ENCODE measurements at places on chromosomes 1 and 21.

GRCh38 chr1:62161711-62162110 lies 32.9 kb upstream of the L1TD1 start:
- no peak for DNase-seq

GRCh38 chr1:232112076-232112475 lies 485.5 kb downstream of the DISC1 start:
- DNase-seq, result no peak

DNA sequence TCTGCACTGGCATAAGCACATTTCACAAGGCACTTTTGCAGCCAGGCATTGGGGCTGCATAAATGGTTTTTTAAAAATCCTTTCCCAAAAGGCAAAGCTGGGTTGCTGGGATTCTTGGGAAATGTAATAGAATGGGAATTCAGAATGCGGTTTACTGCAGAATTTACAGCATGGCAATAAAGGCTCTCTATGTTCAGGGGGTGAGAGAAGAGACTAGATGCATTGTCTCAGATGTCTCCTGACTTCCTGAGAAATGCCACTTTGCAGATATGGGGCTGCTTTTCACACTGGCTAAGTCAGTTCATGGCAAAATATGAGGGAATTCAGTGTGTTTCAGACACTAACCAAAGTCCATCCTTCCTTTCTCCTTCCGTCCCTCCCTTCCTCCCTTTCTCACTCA lies 13.5 kb downstream of the FCGR2B start:
- DNase-seq, result no peak

GRCh38 chr1:36506276-36506920 lies 23.7 kb upstream of the CSF3R start:
- no peak for DNase-seq

- no peak for DNase-seq
Observed at GRCh38 chr1:70855203-70855602, 192.4 kb downstream of the PTGER3 start.

DNA sequence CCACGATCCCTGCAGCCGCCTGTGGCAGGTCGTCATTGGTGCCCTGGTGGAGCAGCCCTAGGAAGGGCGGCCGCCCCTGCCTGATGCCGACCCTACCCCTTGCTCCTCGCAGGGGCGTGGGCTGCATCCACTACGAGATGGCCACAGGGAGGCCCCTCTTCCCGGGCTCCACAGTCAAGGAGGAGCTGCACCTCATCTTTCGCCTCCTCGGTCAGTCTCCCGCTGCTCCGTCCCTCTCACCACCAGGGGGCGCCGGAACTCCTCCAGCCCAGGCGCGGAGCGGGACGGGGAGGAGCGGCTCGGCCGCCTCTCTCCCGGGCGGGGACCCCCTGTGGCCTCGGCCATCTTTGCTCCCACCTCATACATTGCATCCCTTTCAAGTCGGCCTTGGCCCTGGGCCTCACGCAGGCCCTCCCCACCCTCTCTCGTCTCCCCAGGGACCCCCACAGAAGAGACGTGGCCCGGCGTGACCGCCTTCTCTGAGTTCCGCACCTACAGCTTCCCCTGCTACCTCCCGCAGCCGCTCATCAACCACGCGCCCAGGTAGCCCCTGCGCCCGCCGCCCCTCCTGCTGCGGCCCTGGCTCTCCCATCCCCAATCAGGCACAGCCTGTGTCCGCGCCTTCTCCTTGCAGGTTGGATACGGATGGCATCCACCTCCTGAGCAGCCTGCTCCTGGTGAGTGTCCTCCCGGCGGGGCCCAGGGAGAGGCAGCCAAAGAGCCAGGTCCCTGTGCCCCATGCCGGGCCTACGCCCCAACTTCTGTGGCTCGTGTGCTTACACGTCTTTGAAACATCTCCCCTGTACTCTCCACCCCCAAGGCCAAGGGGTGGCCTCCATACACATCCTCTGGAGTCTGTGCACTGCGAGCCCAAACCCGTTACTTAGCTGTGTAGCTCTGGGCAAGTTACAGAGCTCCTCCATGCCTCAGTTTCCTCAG lies 24.7 kb downstream of the CDK18 start:
- no peak for DNase-seq

DNA sequence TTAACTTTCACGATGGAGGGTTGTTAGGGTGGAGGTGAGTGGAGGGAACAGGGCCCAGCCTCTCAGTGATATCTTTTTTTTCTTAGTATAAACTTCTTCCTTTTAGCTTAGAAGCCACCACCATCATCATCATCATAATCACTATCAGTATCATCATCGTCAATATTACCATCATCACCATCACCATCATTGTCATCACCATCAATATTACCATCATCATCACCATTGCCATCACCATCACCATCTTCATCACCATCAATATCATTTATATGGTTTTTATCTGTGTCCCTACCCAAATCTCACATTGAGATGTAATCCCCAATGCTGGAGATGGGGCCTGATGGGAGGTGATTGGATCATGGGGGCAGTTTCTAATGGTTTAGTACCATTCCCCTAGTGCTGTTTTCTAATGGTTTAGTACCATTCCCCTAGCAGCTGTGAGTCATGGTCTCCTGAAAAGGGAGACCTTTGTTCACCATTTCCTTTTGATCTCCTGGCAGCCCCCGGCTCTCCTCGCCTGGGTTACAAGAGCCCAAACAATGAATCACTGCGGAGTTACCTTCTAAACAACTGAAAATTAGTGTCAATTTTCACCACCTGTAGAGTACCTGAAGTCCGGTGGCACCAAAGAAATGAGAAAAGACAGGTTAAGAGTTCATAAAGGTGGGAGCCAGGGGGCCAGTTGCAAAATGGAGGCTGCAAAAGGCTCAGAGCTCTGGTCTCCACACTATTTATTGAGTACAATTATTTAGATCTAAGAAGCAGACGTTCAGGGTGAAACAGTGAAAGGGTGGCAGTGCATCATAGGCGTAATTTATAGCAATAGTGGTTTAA lies 3.1 kb upstream of the PLA2G2E start:
- DNase-seq, result no peak

DNA sequence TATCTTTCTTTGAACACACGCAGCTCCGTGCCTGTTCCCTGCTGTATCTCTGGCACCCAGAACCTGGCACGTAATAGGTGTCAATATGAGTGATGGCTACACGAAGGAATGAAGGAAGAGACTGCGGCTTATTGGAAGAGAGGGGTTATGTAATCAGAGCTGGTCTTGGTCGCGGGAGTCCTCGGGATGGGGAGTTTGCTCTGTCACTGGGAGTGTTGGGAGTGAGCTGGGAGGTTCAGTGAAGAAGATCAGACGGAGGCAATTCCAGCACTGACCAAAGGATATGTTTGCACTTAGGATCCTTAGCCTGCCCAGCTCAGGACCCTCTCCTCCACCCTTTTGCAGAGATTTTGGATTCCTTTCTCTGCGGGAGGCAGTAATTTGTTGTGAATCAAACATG lies 709.1 kb downstream of the PTPRU start:
- no peak for DNase-seq

GRCh38 chr1:113283914-113284313 lies 106.4 kb upstream of the MAGI3 start:
- DNase-seq, result no peak

DNA sequence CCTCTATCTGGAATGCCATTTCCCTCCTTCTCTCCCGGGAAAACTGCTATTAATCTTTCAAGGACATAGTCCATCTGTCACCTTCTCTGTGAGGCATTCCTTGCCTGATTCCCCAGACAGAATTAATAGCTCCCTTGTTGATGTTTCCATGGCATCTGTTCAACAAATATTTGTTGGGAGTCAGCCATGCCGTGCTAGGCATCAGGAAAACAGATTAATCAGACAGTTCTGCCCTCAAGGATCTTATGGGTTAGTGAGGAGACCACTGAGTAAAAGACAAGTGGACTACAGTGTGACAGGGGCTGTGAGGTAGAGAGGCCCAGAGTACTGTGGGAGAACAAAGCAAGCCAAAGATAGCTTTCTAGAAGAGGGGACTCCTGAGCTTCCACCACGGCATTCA lies 11.4 kb upstream of the MAGOH start:
- DNase-seq, result no peak

DNA sequence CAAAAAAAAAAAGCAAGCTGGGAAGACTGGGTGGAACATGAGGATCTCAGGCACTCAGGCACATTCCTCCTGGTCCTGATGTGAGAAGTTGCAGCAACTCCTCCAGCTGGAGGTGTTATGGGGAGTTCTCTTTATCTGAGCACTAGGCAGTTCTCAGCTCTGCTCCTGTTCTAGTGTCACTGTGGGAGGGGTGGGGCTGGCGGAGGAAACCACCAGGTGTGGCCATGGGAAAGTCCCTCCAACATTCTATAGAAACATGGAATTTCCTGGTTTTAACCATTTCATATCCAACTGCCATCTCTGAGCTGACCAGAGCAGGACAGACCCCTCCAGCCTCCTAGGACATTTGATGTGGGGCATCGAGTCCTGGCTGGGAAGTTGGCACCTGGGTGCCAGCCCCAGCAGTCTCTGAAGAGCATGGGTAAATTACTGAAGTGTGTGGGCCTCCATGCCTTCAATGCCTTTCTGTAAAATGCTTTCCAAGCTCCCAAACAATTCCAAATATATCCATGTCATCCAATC lies 804 bp upstream of the IKBKE start:
- no peak for DNase-seq

- DNase-seq, result peak; percentile 24
Observed at GRCh38 chr1:54165146-54165545, 12.3 kb upstream of the CDCP2 start.

DNA sequence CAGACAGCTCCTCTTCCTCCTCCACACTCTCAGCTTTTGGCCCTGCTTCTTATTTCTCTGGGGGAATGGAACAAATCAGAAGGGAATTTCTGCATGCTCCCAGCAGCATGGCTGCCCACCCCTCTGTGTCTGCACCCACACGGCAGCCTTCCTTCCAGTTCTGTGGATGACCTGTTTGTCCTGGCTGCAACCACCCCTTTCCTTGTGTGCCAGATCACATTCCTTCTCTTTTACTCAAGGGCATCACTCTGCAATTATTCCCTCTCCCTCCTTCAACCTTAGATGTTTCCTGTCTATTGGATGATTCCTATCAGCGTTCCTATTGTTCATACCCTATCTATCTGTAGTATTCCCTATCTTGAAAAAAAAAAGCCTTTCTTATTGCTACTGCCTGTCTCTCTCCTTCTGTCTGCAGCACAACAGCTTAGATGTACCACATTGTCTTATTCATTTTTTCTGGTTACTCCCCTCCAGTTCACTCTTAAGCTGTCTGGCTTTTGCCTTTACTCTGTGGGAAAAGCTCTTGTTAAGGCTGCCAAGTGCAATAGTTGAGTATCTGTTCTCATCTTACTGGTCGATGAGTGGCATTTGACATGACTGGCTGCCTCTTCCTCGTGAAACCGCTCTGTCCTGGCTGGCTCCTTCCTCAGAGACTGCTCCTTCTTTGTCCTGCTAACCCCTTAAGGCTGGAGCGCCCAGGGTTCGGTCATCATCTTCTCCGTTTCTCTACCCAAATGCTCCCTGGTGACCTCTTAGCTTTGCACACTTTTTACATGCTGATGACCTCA lies 351.1 kb downstream of the CAMTA1 start:
- no peak for DNase-seq

DNA sequence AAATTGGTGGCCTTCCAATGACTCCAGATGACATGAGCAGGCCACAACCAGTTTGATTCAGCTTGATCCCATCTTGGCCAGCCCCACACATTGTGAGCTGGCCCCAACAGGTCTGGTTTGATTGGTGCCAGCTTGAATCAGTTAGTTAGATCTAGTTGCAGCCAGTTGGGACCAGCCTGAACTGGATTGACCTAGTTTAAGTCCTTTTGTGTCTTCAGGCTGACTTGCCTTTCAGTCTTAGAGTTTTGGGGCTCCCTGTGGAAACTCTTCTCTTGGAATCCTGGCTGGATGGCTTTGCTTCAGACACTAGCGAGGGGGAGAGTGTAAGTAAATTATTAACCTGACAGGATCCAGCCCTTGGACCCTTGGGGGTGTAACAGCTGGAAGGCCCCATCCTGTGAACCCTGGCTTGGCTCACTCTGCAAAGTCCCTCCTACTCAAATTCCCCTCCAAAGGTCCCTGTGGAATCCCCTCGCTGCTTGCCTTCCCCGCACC lies 36.2 kb upstream of the POU3F1 start:
- no peak for DNase-seq

- DNase-seq, result no peak
Observed at GRCh38 chr1:91499904-91500755, 521 bp upstream of the CDC7 start.

DNA sequence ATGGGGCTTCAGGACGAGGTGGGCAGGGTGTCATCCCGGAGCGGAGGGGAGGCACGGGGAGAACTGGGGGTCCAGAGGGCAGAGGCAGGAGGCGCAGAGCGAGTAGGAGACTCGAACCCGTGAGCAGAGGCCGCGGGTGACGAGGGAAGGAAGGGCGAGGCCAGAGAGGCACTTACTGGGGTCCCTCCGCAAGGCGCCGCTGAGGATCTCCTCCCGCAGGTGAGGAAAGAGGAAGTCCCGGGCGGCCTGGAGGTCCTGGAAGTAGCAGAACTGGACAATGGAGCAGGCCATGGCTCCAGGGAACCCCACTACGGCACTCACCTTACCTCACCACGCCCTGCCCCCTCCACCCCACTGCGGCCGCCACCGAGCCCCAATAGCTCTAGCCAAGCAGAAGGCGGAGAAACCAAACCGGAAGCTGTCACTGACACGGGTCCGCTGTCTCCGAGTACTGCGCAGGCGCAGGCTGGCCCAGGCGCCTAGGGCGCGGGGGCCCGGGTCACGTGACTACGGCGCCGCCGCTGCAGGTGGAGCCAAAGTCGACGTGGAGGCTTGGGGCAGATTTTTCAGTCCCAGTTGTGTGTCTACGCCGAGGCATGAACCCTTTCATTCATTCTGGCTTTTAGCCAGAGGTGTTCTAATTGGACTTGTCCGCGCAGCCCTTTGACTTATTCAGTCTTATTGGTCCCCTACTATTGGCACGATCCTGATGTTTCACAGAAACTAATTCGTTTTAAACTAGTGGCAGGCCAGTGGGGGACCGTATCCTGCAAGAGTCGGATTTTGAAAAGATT lies at the start of gene RAB3GAP2:
Gene RAB3GAP2, minus strand, starts transcription at position 407 of the 794 bp plus-strand sequence. Its CDS starts 116 bp downstream, at position 291.
- DNase-seq, result peak; percentile 85

DNA sequence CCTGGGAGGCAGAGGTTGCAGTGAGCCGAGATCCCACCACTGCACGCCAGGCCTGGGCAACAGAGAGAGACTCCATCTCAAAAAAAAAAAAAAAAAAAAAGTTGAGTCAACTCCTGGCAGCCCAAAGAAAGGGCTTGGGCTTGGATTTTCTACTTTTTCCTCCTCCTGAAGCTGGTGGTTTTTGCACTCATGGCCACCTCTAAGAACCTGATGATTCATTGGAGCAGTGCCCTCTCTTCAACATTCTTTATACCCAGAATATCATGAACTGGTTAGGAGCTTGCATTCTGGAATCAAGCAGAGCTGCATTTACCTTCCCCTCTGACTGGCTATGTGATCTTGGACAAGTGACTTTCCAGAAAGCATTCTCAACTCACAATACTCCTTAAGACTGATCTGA lies 3.5 kb upstream of the ACTA1 start:
- no peak for DNase-seq

DNA sequence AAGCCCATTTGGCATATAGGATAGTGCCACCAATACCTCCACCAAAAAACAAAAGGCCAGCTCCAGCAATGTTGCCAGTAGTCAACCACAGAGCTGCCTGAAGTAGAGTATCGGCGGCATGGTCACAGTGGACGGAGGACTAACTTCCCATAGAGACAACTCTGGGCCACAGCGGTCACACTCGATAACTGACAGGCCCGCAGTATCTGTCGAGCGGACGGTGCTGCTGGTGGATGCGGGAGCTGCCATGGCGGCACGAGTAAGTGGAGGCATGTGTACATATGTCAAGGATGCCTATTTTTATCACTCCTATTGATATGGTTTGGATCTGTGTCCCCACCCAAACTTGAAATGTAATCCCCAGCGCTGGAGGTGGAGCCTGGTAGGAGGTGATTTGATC lies 4.1 kb downstream of the KRTAP12-1 start:
- DNase-seq, result no peak

Measured in RWPE2 (cell line).